ENCODE measurements at places on chromosomes 1 and 21.
A peak's percentile ranks its signal among the peaks of the same experiment; 100 is the strongest.

GRCh38 chr1:187920976-187921375 lies 1092.2 kb downstream of the PLA2G4A start:
- no peak for DNase-seq

DNA sequence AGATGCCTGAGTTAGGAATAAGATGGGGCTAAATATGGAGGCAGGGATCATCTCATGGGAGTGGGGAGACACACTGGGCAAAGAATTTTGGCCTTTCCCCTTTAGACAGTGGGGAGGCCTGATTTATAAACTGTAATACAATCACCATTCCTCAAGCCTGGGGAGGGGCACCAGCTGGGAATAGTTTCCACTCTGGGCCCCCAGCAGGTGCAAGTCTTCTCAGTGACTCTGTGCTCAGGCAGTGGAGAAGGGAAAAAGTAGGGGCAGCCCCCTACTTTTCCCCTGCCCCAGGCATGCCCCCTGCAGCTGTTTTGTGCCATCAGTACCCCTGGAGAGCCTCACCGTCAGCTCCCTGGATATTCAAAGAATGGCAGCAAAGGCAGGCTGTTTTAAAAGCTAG lies 19.1 kb downstream of the COA7 start:
- DNase-seq: no peak

- DNase-seq: no peak
Measured at GRCh38 chr1:57311411-57311810, 112.4 kb downstream of the DAB1 start.

DNA sequence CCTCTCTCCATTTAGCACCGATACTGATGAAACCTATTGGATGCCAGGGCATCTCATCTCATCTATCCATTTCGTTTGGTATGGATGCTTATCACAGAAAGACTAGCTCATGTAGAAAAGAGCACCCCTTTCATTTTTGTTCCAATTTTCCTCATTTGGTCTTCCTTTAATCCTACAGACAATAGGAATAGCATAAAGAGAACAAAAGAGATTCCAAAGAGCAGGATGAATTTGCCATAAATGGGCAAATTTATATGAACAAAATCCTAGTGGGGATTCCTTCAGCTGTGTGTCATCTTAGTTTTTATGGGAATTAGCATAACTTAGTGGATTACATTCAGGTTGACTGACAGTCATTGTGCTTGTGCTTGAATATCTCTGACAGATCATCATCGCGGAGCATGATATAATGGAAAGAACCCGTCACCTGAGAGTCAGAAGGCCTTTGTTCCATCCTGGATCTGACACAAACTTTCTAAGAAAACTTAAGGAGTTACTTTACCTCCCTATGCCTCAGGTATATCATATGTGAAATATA lies 777.5 kb upstream of the ADGRL2 start:
- no peak for DNase-seq

DNA sequence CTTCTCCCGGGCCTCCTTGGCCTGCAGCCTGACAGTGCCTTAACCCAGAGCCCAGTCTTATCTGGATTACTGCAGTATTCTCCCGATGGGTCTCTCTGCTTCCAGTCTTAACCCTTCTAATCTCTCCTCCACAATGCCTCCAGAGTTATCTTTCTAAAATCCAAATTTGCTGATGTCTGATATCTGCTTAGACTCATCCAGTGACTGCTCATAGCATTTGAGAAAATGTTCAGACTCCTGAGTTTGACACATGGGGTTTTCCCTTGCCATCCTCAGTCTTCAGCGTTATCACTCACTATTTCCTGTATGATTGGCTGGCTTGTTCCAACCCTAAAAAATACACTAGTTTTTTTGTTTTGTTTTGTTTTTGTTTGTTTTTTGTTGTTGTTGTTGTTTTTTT lies 102.0 kb downstream of the FMN2 start:
- no peak for DNase-seq

- DNase-seq: no peak
Measured at GRCh38 chr1:90835661-90836344, 118.7 kb upstream of the BARHL2 start.

- DNase-seq: no peak
Measured at GRCh38 chr1:1005774-1006304, 5.9 kb upstream of the HES4 start.

DNA sequence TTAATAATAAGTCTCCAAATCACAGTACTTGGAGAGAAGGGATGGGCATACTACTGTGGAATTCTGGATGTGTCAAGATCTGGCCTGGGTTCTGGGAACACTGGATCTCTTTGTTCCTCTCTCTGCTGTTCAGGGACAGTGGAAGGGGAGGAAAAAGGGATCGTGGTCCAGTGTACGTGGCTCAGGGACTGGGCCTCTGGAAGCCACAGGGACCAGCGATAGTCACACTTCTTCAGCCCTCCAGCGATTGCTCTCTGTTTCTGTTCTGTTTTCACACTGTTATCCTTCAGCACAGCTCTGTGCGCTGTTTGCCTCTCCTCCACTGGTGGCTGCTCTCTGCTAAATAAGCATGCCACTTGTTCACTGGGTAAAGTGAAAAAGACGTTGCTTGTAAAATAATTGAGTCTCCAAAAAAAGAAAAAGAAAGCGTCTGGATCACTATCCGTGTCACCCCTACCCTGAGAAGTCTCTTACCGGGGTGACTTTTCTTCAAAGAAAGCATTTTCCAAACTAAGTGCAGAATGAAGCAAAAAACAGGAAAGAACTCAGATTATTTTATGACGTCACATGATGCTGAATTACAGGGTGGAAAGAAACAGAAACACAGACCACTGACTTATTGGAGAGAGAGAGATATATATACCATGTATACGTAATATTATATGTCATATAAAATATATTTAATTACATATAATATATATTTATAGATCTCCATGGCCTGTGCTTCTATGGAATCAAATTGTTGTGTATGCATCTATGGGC lies 279.4 kb downstream of the RGS7 start:
- no peak for DNase-seq

- peak; percentile 2 for DNase-seq
Measured at GRCh38 chr1:233993651-233994050, 89.2 kb downstream of the SLC35F3 start.

DNA sequence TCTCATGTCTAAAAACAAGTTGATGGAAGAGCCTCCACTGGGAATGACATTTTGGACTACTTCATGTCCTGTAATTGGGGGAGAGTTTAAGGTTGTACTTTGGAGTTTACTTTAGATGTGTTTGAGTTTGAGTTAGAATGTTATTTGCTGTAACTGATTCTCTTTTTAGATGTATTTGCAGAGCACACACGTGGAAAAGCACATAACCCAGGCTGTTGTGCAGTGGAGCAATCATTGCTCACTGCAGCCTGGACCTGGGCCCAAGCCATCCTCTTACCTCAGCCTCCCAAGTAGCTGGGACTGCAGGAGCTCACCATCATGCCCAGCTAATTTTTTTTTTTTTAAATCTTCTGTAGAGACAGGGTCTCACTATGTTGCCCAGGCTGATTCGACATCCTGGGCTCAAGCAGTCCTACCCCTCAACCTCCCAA lies 36.7 kb upstream of the SH3D21 start:
- DNase-seq: no peak

GRCh38 chr21:44704636-44705001 lies 6.8 kb downstream of the TSPEAR start:
- DNase-seq: no peak

GRCh38 chr21:42189860-42190485 lies 29.0 kb upstream of the ABCG1 start:
- DNase-seq: peak; percentile 69

DNA sequence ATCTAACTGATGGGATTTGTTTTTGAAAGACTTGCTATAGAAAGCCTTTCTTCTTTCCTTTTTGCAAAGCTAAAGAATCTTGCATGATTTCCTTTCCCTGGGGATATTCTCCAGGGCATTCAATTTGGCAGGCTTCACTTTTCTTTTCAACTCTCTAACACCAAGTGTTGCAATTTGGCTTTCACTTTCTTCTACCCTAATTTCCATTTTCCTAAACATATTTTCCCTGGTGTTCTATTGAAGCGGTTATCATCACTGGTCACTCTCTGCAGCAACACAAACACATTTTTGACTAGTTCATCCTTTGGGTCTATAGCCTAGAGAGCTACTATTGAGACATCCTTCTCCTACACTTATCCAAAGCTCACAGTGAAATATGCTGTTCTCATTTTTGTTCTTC lies 424.5 kb downstream of the NEGR1 start:
- DNase-seq: no peak

DNA sequence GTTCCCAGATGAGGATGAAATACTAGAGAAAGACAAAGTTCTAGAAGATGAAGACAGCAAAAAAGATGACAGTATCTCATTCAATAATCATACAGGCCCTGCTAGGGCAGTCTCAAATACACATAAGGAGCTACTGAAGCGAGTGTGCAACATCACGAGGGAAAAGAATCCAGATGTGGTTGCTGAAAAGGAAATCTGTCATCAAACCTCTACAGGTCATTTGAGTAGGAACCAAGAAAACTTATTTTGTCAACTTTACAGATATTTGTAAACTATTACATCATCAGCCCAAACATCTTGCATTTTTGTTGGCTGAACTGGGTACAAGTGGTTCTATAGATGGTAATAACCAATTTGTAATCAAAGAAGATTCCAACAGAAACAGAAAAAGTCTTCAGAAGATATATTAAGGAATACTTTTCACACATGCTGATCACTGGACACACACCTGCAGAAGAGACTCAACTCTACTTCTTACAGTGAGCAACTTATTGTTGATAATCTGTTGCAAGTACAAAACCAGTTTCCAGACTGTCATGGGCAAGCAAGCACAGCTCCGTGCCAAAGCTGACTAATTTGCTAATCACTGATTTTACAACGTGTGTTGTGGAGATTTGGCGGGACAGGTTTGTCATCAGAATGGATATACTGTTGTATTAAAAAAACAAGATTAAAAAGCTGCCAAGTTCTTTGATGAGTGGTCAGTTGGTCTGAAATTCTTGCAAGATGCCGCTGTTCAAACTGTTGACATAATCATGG lies 42.1 kb downstream of the TRIM33 start:
- peak; percentile 21 for DNase-seq

DNA sequence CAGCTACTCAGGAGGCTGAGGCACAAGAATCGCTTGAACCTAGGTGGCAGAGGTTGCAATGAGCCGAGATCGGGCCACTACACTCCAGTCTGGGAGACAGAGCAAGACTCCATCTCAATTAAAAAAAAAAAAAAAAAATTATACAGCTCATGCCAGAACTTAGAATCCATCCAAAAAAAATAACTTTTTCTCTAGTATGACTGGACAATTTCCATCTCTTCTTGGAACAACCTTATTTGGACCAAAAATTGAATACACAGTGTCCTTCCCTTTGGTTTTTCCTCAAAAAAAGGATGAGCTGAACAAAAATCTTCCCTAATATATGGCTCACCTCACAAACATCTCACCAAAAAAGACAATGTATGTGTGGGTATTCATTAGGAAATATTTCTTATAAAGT lies 73.7 kb downstream of the TOR3A start:
- no peak for DNase-seq

GRCh38 chr1:230595181-230595580 lies 47.1 kb upstream of the COG2 start:
- DNase-seq: no peak

GRCh38 chr1:55210990-55211801 lies 4.0 kb downstream of the USP24 start:
- no peak for DNase-seq

- DNase-seq: no peak
Measured at GRCh38 chr1:178928041-178928440, 57.2 kb upstream of the ANGPTL1 start.

- no peak for DNase-seq
Measured at GRCh38 chr1:53455364-53455991, 3.7 kb upstream of the DMRTB1 start.

DNA sequence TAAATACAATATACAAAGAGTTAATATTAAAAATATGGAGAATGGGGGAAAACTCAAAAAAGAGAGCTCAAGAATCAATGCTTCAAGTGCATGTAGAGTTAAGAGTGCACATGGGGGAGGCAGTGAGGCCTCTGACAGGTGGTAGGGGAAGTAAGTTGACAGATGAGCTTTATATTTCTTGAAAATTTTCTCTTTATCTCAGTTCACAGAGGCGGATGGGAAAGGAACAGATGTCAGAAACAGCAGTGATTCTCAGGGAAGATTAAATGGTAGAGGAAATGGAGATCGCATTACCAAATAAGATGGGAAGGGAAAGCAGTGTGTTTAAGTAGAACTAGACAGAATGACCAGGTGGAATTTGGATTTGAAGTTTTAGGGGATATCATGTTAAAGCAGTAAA lies 200.1 kb upstream of the C1orf105 start:
- DNase-seq: no peak

DNA sequence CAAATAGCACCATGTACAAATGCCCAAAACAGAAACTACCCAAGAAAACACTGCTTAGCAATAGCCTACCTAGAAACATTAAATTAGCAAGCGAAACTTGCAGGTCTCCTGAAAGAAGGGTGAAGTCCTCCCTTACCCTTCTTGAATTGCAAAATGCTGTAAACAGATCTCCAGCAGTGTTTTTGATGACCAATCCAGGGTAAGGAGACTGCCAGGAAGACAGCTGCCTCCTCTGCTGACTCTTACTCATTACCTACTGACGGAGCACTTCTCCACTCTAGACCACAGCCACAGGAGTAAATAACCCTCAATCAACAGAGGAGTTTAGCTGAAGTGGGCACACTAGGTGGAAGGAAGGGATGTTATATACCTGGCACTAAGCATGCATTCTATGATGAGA lies 32.2 kb upstream of the GADD45A start:
- DNase-seq: no peak

DNA sequence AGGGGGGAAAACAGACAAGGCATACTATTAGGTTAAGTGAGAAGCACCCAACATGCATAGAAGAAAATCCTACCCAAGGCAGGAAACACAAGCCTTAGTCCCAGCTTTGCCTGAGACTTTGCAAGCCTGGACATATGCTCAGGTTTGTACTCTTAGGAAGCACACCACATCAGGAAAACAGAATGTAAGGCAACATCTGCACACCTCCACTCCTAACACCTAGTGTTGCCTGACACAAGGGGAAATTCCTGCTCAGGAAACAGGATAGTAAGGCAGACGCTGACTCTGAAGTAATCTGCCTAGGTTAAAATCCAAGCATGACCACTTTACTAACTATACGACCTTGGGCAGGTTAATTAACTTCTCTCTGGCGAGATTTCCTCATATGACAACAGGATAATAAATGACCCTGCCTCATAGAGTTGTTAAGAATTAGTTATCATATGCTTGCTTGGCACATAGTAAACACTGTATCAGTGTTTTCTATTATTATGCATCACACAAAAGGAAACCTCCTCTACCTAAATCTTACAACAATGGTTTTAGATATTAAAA lies 119.8 kb downstream of the ZZZ3 start:
- DNase-seq: no peak
